ENCODE measurements at places on chromosomes 3 and 15. TPM values are rescaled to one million over a fixed set of nuclear protein-coding genes. Genes with fewer than 3 reads are reported as not detected.

- peak; percentile 85 for DNase-seq
- H3K27ac ChIP-seq = peak overlapping the region; percentile 91
These were observed 862 bp upstream of the MAN2A2 start for GRCh38 chr15:90902040-90902839.

DNA sequence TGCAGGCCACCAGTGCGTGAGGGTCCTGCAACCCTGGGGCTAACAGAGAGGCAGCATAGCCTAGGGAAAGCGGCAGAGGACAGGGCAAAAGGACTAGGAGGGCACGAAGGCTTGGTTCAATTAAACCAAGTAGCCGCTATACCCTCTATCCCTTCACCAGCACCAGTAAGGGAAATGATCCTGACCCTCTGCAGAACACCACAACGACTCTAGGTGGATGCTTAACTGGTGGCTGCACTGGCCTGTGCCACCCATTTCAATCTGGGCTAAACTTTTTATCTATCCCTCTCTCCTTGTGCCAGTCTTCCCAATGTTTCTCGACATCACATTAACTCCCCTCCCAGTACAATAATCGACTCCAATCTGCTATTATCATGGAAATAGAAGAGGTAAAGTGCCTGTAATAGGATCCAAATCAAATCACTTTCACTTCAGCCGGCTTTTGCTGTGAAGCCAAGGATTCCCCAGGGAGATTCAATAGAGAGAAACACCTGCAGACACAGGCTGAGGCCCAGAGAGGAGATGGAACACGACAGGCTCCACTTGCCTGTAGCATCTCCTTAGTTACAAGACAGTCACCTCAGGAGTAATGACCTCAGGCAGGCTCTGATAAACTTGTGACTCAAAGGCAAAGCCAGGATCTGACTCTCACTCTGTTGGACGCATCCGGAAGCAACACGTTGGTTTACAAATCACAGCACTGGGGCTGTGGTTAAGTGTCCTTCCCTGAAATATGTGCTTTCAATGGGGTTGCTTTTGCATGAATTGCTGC, 791.6 kb upstream of the ARRDC4 start:
- H3K36me3 ChIP-seq = no peaks in the 10 kb centered on the region
- H3K4me3 ChIP-seq = no peak overlapping the region
- H3K4me1 ChIP-seq = no peaks in the 10 kb centered on the region
- no peaks in the 10 kb centered on the region for H3K27me3 ChIP-seq

- DNase-seq = no peak
- H3K4me1 ChIP-seq = peaks cover 2% of the 10 kb centered on the region
- no peak overlapping the region for H3K4me3 ChIP-seq
- H3K27ac ChIP-seq = no peak overlapping the region
These were observed 84.3 kb downstream of the ADAMTS7 start for GRCh38 chr15:78726870-78727551.

DNA sequence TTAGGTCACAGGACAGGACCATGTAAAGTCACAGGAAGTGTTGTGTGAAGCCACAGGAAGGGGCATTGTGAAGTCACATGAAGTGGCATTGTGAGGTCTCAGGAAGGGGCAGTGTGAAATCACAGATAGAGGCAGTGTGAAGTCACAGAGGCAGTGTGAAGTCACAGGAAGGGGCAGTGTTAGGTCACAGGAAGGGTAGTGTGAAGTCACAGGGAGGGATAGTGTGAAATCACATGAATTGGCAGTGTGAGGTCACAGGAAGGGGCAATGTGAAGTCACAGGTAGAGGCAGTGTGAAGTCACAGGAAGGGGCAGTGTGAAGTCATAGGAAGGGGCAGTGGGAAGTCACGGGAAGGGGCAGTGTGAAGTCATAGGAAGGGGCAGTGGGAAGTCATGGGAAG, 37.9 kb downstream of the GASK1A start:
- no peaks in the 10 kb centered on the region for H3K36me3 ChIP-seq
- H3K4me1 ChIP-seq = peaks cover 7% of the 10 kb centered on the region
- H3K27ac ChIP-seq = no peak overlapping the region
- DNase-seq = no peak
- no peaks in the 10 kb centered on the region for H3K27me3 ChIP-seq

DNA sequence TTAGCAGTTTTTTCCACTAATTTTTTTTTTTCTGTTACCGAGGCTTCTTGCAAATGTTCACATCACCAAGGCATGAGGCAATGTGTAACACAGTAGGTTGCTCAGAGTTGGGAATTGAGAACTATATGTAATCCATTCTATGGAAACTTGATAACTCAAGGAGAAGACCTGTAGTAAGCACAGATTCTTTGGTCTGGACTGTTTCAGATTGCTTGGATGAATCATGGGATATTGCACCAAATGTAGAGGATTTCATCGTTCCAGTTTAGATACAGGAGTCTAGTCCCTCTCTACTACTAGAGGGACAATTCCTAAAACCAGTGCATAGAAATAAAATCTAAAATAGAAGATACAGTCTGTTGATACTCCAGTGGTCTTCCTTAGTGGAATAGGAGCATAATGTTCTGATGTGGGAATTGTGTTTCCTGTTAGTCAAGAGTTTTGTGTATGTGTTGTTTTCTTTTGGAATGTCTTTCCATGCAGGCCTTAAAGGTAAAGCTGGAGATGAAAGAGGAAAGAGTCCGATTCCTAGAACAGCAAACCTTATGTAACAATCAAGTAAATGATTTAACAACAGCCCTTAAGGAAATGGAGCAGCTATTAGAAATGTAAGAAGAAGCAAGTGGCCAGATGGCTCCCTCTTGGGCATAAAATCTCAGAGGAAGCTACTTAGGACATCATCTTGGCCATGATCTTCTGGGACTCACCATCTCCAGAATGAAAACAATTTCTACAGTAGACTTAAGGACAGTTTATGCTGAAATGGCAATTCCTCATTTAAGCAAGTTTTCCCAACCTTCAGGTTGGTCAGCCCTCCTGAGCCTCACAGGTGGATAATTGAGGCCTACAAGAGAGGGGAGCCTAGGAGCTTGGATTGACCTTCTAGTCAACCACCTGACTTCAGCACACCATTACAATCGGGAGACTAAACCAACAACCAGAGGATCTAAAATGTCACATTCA, 10.7 kb downstream of the KNSTRN start:
- no peak overlapping the region for H3K27ac ChIP-seq
- peaks cover 52% of the 10 kb centered on the region for H3K36me3 ChIP-seq
- H3K27me3 ChIP-seq = no peaks in the 10 kb centered on the region
- H3K4me1 ChIP-seq = peaks cover 10% of the 10 kb centered on the region
- H3K4me3 ChIP-seq = no peak overlapping the region

- no peaks in the 10 kb centered on the region for H3K36me3 ChIP-seq
- H3K27ac ChIP-seq = no peak overlapping the region
- H3K27me3 ChIP-seq = no peaks in the 10 kb centered on the region
- H3K4me1 ChIP-seq = no peaks in the 10 kb centered on the region
- no peak overlapping the region for H3K4me3 ChIP-seq
These were observed 168.1 kb downstream of the EFHB start for GRCh38 chr3:19765954-19766353.

DNA sequence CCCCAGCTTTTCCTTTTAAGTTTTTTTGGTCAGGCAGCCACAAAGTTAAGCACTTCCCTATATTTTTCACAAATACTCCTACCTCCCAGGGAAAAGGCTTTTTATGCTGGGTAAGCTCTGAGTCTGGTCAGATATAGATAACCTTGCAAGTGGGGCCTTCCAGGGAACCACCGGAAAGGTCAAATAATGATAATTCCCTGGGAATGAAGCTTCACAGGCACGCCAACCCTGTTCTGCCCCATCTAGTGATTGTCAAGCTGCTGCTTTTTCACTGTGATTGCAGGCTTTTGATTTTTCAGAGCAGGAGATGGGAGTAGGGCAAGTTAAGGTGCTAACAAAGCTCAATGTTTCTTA, 121.0 kb downstream of the ZNF609 start:
- H3K27ac ChIP-seq = no peak overlapping the region
- peaks cover 31% of the 10 kb centered on the region for H3K36me3 ChIP-seq
- H3K4me3 ChIP-seq = no peak overlapping the region
- no peaks in the 10 kb centered on the region for H3K27me3 ChIP-seq
- no peak for DNase-seq

GRCh38 chr3:10215578-10216368, 32.5 kb upstream of the TATDN2 start:
- H3K4me1 ChIP-seq = peaks cover 19% of the 10 kb centered on the region
- DNase-seq = no peak
- H3K36me3 ChIP-seq = peaks cover 14% of the 10 kb centered on the region

GRCh38 chr15:78353093-78353492, 12.9 kb downstream of the CRABP1 start:
- H3K27ac ChIP-seq = no peak overlapping the region
- H3K27me3 ChIP-seq = peaks cover 16% of the 10 kb centered on the region
- DNase-seq = no peak
- H3K4me1 ChIP-seq = peaks cover 4% of the 10 kb centered on the region
- no peak overlapping the region for H3K4me3 ChIP-seq
- no peaks in the 10 kb centered on the region for H3K36me3 ChIP-seq

DNA sequence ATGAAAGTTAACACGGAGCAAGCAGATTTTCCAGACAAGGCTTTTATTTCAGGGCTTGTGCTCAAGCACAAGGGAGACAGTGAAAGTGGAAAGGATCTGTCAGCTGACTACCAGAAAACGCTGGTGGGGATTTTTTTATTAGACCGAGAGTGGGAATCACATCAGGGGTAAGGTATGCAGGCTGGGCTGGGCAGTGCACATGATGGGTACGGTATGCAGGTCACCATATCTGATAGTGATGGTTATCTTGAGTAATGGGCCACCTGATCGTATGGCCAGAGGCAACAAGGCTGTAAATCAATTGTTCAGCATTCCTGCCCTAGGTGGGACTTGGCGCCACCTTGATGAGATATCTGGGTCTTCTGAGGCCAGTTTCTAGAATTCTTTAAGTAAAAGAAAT, 36.9 kb upstream of the PIAS1 start:
- H3K4me3 ChIP-seq = no peak overlapping the region
- H3K36me3 ChIP-seq = no peaks in the 10 kb centered on the region
- no peak for DNase-seq
- no peak overlapping the region for H3K27ac ChIP-seq
- H3K27me3 ChIP-seq = peaks cover 10% of the 10 kb centered on the region

DNA sequence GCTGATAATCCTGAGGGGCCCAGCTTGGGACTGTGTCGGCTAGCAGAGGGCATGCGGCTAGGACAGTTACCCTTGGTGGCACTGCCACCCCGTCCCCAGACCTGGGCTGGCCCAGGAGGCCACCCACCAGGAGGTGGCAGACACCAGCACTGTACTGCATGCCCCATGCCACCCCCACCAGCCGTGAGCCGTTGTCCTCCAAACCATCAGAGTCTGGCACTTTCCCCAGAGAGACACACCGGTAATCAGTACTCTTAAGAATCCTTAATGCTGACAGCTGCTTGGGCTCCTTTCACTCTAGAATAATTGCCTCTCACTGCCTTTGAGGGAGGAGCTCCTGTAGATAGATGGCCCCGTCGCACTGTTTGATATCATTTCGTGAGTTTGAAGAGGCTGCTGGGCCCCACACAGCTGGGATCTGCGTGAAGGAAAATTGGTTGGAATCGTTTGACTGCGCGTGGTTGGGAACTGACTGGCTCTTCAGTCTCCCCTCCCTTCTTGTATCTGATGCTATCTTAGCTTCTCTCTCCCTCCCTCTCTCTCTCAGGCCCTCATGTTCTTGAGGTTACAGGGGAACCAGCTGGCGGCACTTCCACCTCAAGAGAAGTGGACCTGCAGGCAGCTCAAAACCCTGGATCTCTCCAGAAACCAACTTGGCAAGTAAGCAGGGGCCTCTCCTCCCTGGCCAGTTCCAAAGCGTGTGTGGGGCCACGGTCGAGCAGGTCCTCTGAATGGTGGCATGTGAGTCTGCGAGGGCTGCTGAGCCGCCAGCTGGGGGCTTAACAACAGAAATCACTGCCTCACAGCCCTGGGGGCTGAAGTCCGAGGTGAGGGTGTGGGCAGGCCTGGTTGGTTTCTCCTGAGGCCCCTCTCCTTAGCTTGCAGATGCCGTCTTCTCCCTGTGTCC, 94.9 kb downstream of the LRRK1 start:
- no peak overlapping the region for H3K27ac ChIP-seq
- H3K4me1 ChIP-seq = no peaks in the 10 kb centered on the region
- H3K36me3 ChIP-seq = no peaks in the 10 kb centered on the region
- peak; percentile 38 for DNase-seq

DNA sequence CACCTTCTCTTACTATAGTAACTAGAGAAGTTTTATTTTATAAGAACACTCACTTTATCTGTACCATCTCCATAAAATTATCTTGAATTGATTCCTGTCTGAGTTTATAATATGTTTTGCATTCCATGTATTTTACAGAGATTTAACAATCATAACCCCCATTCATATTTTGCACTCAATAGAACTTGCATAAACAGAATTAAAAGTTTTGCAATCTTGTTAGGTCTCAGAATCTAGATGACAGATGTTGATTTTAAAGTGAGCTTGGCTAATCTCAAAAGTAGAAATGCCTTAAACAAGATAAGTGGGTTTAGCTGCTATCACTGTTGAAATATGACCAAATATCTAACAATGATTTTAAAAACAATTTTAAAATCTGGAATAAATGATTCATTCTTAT, 107.9 kb upstream of the EPHA6 start:
- H3K27me3 ChIP-seq = no peaks in the 10 kb centered on the region
- H3K4me3 ChIP-seq = no peak overlapping the region
- H3K36me3 ChIP-seq = no peaks in the 10 kb centered on the region
- H3K4me1 ChIP-seq = no peaks in the 10 kb centered on the region
- H3K27ac ChIP-seq = no peak overlapping the region
- DNase-seq = no peak

GRCh38 chr3:81884791-81885190, 123.3 kb upstream of the GBE1 start:
- no peak overlapping the region for H3K27ac ChIP-seq
- no peaks in the 10 kb centered on the region for H3K4me1 ChIP-seq
- DNase-seq = no peak
- H3K4me3 ChIP-seq = no peak overlapping the region
- H3K27me3 ChIP-seq = no peaks in the 10 kb centered on the region
- no peaks in the 10 kb centered on the region for H3K36me3 ChIP-seq

DNA sequence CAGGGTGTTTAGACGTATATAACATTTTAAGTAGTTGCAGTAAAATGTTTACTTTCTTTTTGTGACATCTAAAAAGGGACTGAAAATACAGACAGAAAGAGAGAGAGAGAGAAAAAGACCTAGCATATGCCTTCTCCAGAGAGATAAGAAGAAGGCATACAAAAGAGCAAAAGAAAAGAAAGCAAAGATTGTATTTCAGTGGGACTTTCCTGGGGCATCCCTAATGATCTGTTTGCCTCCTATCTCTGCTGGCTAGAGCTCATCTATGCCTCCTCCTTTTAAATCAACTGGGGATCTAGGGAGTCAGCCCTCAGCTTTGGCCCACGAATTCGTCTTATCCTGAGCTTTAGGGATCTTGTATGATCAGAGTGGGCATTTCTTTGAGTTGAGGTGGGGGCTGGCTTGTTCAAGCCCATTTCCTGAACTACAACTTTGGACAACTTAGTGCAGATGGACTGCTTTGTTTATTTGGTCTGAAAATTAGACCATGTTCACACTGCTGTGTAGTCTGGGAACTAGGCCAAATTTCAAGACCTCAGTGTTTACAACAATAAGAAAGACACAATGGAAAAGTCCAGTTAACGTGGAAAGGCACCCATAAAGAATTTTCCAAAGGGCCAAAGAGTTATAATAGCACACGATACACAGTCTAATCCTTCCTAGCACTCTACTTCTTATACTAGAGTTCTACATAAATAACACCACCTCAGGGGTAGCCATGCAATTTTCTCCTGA, 61.0 kb downstream of the ATP8B4 start:
- H3K4me1 ChIP-seq = peaks cover 59% of the 10 kb centered on the region
- peaks cover 56% of the 10 kb centered on the region for H3K36me3 ChIP-seq
- H3K27ac ChIP-seq = peak overlapping the region; percentile 41
- no peak for DNase-seq
- no peaks in the 10 kb centered on the region for H3K27me3 ChIP-seq

RPL39L gene
- total RNA-seq = 25.0 TPM

COL6A6 gene
- total RNA-seq = not detected

SUSD5 gene
- not detected for total RNA-seq

SIDT1 gene
- 51.9 TPM for total RNA-seq

NRG4 gene
- total RNA-seq = not detected
